ENCODE measurements at places on chromosomes 7 and 10. TPM values are rescaled to one million over a fixed set of nuclear protein-coding genes. Genes with fewer than 3 reads are reported as not detected.

GRCh38 chr10:996031-996430 lies 7.8 kb downstream of the GTPBP4 start:
- DNase-seq, result no peak

GRCh38 chr7:26458466-26459145 lies 166.9 kb downstream of the SNX10 start:
- DNase-seq, result no peak

DNA sequence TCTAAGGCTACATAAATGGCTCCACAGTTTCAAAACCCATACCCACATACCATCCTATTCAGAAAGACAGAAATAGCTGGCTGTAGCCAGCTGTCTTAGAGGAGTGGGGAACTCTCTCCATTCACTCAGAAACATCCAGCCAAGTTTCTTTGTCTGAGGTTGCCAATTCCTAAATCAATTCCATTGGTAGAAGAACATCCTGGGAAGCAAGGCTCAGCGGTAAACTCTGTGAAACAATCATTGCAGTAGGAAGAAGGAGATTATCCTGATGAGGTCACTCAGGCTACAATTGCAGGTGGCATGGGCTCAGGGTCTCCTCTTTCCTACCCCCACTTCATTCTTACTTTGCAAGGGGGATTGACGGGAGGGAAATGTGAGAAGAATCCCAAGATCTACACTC lies 154.0 kb downstream of the ETV1 start:
- no peak for DNase-seq

DNA sequence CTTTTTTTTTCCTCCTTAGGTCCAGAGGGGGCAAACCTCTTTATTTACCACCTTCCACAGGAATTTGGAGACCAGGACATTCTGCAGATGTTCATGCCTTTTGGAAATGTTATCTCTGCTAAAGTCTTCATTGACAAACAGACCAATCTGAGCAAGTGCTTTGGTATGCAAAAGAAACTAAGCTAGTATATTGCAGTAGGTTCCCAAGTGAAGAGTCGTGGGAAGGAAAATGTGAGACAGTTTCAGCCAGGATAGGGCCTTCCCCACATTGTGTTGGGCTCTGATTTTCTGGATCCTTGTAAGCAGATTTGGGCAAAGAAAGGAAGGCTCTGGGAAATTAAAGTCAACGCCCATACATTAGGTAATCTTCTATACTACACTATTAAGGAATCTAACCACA lies 285.6 kb downstream of the USP6NL start:
- no peak for DNase-seq

DNA sequence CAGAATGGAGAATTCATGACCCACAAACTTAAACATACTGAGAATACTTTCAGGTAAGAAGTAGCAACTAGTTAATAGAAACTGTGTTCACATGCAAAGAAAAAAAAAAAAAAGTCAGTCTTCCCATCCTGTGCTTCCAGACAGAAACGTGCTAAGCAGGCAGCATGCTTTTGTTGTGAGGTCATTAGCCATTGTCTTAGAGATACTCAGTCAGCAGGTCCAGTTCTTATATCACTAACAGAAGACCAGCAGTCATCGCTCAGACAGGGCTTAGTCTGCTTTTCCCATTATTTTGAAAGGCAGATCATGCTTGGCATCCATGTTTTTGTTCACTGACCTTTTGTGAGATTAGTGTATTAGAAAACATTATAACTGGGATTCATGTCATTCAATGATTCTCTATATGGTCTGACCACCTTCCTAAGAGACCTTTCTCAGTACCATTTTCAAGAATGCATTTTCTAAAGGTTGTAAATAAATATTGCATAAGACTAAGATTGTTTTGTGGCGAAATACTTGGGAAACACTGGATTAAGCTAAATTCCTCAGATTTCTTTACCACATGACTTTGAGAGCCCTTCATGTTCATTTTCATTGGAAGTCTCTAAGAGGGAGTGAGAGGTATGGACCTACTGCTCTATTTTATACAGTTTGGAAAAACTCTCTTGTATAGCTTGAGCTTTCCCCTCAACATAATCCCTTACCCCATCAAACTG lies 45.0 kb upstream of the AGBL3 start:
- DNase-seq, result peak; percentile 20

DNA sequence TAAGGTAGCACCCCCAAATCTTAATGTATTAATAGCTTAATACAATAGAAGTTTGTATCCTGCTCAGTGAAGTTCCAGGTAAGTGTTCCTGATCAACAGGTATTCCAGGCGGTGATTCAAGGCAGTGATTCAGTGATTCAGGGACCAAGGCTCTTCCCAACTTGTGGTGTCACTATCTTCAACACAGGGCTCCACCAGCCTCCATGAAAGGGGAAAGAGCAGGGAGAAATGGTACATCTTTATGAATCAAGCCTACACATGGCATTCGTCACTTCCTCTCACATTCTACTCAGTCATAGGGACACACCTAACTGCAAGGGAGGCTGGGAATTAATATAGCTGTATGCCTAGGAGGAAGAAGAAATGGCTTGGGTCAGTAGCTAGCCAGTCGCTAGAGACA lies 5.1 kb downstream of the GOLGA7B start:
- no peak for DNase-seq

DNA sequence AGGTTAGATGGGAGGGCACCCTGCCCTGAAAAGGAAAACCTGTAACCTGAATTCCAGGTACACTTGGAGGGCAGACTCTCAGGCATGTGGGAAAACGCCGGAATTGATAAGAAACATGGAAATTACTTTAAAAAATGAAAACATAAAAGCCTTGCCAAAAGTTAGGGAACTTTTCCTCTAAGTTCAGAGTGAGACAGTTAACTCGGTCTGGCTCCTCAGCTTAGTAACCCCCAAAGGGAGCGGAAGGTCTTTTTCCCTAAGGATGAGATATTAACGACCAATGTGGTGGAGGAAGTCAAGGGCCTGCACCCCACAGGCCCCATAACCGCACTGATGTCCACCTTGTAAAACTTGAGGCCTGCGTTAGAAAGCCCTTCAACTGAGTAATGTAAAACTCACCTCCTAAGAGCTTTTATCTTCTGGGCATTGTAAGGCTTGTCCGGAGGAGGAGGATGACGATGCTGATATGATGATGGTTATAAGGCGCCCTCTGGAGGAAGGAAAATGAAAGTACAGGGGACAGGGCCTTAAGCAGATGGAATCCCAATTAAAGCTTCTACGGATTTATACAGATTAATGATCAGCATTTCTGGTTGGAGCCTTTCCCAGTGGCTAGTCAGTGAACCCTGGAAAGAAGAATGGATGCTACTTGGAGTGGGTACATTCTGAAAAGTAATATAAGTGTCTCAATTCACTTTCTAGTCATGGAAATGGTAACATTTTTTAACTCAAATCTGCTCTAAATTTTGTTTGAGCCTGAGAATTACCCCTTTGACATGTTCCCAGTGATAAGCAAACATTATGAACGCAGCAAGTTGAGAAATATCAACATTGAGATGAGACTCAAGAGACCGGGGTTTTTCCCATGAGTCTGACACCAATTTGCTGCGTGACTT lies 694 bp downstream of the COL1A2 start:
- DNase-seq, result peak; percentile 47

DNA sequence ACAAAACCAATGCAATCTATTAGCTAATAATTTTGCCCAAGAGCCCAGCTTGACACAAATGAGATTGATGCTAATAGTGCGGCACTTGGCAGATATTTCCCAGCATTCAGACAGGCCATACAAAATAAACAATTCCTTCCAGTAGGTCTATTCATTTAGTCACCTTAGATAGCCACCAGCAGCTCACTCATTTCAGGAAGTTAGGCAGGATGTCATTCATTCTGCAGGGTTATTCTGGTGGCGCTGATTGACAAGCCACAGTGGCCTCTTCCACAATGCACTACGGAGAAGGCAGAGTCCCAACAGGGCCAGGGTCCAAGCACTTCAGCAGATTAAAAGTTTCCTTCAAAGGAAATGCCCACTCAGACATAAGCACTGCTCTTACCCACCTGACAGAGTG lies 55.8 kb downstream of the PIK3AP1 start:
- DNase-seq, result no peak

DNA sequence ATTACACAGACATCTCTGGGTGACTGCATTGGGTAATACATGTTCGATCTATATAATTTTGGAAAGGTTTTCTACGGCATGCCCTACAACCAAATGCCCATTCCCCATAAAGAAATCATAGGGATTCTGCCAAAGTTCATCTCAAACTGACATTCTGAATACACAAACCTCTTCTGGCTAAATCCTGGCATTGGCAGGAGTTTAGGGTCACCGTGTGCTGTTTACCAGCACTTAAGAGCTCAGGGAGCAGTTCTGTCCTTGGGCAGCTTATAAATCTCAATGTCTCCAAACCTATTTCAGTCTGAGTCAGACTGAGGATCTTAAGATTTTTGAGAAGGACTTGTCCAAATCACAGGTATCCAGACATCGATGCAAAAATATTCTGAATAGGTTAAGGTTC lies 809.6 kb upstream of the LRRN3 start:
- no peak for DNase-seq

DNA sequence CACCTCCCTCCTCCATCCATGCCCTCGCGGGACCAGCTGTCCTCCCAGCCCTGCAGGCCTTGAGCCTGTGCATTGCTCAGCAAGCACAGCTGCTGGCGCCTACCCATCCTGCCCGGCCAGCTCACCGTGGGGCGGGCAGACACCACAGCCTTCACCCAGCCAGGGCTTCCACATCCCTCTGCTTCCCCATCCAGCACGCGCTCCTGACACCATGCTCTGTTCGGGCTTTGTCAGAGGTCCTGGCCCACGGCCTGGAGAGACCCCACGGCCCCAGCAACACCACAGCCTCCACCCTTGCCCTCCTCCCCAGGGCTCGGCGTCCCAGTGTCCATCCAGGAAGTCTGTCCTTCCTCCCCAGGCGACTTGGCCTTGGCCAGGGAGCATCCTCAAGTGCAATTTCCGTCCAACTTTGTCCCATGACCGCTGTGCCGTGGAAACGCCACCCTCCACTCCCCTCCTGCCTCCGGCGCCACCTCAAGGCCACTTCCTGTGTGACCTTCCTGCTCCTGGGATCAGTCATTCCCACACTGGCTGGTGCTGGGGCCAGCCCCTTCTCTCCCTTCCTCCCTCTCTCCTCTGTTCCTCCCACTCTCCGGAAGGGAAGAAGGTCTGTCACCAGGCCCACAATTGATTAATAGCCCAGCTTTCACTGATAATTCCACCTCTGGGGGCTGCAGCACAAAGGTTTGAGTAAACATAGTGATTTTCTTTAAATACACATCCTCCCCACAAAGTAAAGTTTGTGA lies 71.5 kb upstream of the SMNDC1 start:
- no peak for DNase-seq

DNA sequence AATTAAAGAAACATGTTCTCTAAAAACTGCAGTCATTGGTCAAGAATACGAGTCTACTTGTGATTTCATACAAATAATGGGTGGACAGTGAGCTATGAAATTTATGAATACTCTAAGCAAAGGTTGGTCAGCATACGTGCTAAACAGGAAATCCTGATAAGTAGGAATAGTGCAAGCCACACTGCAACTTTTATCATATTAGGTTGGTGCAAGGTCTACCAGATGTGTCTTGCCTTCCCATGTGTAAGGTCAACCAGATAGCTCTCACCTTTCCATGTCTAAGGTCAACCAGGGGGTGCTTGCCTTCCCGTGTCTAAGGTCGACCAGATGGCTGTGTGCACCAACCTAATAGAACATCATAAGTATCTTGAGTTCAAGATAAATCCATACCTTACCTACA lies 2.0 kb upstream of the ITGB1 start:
- DNase-seq, result peak; percentile 89

- no peak for DNase-seq
These were observed 9.5 kb upstream of the C10orf95 start for GRCh38 chr10:102460836-102461186.

DNA sequence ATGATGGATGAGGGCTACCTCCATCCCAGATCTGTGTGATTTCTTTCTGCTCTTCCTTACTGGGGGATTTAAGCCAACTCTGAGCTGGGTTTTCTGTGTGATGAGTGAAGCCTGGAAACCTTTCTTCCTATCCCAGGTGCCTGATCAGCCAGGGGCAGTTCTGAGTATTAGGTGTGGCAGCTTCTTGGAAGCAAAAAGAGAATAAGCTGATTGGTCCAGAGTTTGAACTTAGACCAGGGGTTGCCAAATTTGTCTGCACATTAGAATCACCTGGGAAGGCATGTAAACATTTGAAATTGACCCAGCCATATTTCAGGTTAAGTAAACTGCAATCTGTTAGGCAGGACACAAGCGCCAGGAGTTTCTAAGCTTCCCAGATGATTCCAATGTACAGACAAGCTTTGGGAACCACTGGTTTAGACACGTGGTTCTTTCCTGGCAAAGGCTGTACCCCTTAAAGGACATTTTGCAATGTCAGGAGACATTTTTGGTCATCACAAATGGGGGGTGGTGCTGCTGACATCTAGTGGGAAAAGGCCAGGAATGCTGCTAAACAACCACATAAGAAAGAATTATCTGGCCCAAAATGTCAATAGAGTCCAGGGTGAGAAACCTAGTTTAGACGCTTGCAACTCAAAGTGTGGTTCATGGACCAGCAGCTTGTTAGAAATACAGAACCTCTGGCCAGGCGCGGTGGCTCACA lies 160.5 kb upstream of the GHITM start:
- DNase-seq, result no peak

DNA sequence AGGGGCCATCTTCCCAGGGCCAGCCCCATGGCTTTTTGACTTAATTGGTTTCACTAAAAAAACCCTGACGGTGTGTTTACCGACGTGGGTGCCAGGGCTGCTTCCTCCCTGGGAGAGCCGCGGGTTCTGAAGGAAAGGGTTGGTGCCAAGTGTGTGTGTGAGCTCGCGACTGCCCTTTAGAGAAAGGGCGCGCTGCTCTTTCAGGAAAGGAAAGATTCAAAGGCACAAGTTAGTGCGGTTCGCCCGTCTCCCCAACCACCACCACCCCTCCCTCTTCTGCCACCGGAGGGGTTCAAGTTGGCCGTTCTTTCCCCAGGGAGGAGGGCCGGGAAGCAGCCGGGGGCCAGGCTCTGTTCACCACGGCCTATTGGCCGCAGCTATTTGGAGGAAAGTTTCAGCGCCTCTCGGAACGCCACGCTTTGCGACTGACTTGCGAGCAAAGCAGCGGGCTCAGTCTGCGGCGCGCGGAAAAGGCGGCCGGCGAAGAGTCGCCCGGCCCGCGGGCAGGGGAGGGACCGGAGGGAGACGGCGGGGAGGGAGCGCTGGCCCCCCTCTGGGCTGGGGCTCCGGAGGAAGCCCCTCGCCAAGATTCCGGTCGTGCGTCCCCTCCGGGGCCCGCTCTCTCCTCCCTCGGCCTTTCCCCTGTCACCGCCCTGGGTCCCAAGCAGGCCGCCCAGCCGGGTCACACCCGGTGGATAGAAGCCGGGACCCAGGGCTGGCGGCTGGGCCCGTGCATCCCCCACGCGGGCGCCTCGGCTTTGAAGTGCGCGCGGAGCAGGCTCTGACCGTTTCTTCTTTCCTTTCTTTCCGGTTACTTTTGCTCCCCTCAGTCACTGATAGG lies 165.9 kb upstream of the PPP1R3A start:
- no peak for DNase-seq

CHRM2 gene
- not detected for polyA plus RNA-seq

PTEN gene
- polyA plus RNA-seq, result 33.6 TPM

DNAJB12 gene
- polyA plus RNA-seq, result 26.1 TPM

PAX2 gene
- polyA plus RNA-seq, result 0.18 TPM

JCAD gene
- 5.5 TPM for polyA plus RNA-seq

FKBP6 gene
- polyA plus RNA-seq, result not detected

ZNF804B gene
- not detected for polyA plus RNA-seq

PRLHR gene
- polyA plus RNA-seq, result not detected

PDE6C gene
- polyA plus RNA-seq, result not detected

LRIT1 gene
- polyA plus RNA-seq, result not detected

ANXA8L1 gene
- 95.8 TPM for polyA plus RNA-seq

IFIT1 gene
- polyA plus RNA-seq, result 2.8 TPM

GPR37 gene
- polyA plus RNA-seq, result 0.57 TPM

UCN3 gene
- polyA plus RNA-seq, result 0.11 TPM
